Pulmonary artery endothelial cell (primary cell): ENCODE measurements at places on chromosomes 4 and X.

DNA sequence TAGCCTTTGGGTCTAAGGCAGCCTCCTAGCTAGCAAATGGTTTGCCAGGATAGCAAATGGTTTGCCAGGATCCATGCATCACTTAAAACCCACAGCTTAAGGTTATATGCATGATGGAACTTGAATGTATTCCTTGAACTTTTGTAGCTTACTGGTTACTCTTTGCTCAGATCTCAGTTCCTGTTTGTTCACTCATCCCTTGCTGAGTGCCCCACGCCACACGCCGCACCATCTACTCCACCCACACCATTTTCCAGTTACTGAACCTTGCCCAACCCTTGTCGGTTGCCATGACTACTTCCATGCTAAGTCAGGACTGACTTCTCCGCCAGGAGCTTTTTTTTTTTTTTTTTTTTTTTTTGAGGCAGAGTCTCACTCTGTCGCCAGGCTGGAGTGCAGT lies 29.5 kb upstream of the XIAP start:
- DNase-seq, result no peak

GRCh38 chr4:26032142-26032541 lies 118.1 kb downstream of the SMIM20 start:
- DNase-seq, result no peak

DNA sequence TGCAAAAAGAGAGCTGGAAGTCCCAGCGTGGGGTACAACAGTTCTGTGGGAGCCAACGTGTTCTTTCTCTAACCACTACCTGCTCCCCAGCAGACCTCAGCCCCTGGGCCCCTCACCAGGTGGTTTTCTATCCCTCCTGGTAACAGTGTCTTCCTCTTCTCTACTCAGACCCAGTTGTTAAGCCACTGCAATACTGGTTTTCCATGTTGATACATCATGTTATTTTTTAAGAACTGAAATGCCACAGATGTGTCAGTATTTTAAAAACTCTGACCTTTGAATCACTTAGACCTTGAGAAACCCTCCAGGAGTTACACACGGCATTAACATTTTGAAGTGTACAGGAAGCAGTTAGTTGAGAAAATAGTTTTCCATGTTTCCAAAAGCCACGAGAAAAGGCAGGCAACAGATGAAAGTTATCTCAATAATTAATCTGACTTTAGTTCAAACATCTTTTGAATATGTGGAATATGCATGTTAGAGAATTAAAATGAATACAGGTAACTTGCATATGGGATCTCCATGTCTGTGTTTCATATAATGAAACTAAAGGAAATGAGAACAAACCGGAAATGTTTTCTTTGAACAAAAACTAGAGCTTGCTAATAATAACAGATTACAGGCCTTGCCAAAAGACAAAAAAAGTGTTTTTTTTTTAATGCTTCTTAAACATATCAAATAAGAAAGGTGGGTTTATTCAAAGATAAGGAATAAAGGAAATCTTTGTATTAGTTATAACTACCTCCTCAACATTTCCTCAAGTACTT lies 108.8 kb downstream of the ZNF827 start:
- DNase-seq, result no peak

DNA sequence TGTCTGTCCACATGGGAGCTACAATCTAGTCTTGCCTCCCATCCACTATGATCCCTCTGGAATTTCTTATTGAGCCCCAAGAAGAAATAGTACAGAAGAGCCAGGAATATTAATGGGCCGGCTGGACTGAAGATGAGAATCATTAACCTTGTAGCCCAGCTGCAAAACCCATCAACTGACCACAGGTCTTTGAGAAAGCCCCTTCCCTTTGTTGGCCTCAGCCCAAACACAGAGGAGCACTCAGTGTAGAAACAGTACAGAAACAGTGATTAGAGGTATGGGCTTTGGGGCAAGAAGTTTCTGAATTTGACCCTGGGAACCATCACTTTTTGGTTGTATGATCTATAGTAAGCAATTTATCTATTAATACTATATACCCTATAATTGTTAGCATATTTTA lies 76.8 kb upstream of the RAB40AL start:
- no peak for DNase-seq

DNA sequence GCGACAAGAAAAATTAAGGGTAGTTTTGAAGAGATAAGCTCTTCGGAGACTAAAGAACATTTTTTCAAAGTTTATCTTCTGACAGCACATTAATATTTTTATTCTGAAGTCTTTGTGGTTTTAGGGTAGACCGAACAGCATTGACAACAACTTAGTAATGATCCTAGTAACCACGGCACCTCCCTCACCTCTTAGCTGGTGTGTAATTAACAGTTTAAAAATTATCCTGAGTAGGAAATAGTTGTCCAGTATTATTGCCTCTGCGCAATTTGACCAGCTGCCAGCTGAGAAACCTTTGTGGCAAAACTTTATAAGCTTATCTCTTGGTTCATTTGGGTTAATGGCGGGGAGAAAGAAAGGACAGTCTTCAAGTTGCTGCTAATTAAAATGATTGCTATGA lies 213.6 kb downstream of the CBLL2 start:
- no peak for DNase-seq

DNA sequence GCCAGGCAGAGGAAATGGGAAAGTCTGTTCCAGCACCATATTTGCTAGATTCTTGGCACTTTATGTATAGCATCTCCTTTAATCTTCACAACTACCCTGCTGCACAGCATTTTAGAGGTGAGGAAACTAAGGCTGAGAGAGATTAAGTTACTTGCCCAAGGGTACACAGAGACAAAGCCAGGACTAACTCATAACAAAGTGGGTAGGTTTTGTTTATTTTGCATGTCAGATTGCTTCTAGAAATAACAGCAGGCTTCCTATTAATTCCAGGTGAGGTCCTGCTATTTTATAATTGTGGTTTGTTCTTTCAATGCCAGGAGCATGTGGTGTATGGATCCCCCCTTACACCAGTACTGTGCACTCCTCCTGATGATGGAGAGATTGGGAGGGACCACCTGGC lies 15.0 kb downstream of the TCEANC start:
- no peak for DNase-seq

DNA sequence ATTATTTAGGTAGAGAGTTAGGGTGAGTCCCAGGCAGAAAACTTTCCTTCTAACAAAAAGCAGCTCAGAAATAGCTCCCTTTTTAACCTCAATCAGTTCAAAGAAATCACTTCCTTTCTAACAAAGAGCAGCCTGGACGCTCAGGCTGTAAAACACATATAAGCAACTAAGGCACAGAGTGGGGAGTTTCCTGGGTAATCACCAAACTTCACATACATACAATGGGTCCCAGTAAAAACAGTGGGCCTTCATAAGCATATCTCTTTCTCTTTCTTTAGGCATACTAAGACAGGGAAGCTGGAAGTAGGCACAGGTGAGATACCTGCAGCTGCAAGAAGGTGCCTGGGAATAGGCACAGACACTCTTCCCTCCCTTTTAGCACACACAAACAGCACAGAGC lies 4.9 kb upstream of the NAF1 start:
- no peak for DNase-seq

DNA sequence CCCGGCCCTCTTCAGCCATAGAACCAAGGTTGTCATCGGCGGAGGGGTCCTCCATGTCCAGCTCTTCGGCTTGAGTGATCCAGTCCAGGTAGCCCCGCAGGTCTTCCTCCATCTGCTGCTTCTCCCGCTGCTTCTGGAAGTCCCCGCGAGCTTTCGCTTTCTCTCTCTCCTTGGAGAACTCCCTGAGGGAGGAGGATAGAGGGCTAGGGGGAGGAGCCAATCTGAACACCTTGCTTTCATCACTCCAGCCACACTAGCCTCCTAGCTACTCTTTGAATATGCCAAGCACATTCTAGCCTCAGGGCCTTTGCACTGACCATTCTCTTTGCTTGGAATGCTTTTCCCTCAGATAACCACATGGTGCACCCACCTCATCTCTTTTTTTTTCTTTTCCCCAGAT lies 6.2 kb downstream of the CACNA1F start:
- no peak for DNase-seq

DNA sequence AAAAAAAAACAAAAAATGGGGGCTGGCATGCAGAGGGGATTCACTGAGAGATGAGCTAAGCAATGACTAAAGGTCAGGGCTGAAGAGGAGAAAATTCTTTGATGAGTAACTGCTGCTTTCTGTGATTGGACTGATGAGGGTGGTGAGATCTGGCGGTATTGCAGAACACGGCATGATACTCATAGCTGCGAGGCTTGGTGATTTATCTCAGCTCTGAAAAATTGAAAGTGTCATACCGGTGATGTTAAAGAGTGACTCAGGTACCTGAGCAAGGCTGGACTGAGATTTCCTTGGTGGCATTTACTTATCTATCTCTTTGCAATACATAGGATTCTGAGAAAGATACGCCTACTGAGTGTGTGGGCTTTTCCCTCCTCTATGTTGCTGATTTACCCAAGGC lies 204.1 kb upstream of the DDX53 start:
- no peak for DNase-seq

- DNase-seq, result no peak
Observed at GRCh38 chrX:119008110-119008744, 33.8 kb downstream of the LONRF3 start.

- no peak for DNase-seq
Observed at GRCh38 chr4:102761906-102762305, 1.1 kb upstream of the MANBA start.

- no peak for DNase-seq
Observed at GRCh38 chr4:86891762-86892635, at the start of gene C4orf36. C4orf36 (minus strand) TSS chr4:86892422; CDS start chr4:86891520, 902 bp downstream.

GRCh38 chrX:41095174-41095573 lies 9.9 kb downstream of the USP9X start:
- DNase-seq, result no peak

GRCh38 chr4:123767806-123768205 lies 371.2 kb downstream of the SPRY1 start:
- DNase-seq, result no peak

DNA sequence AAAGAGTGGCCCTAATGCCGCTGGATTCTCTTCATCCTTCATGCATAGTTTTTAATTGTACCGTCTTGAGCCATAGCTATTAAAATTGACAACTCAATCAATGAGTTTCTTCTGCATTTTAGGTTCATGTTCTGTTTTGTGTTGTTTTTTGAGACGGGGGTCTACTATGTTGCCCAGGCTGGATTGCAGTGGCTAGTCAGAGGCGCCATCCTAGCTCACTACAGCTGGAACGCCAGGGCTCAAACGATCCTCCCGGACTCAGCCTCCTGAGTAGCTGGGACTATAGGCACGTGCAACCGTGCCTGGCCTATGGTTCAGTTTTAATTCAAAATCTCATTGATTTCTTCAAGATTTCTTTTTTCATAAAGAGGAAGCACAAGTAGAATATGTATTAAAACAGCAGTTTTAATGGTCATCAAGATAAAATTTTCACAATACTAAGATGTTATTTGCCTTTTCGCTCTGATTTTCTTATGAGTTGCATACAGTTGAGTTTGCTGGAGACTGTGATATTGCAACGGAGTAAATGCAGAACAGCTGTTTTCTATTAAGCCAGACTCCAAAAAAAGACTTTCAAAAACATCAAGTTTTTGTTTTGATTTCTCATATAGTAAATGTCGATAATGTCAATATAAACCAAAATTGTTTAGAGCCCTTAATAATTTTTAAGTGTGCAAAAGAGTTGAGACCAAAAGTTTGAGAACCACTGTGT lies 1.1 kb upstream of the STX18 start:
- DNase-seq, result no peak

GRCh38 chrX:132590350-132591026 lies 101.7 kb upstream of the MBNL3 start:
- no peak for DNase-seq

DNA sequence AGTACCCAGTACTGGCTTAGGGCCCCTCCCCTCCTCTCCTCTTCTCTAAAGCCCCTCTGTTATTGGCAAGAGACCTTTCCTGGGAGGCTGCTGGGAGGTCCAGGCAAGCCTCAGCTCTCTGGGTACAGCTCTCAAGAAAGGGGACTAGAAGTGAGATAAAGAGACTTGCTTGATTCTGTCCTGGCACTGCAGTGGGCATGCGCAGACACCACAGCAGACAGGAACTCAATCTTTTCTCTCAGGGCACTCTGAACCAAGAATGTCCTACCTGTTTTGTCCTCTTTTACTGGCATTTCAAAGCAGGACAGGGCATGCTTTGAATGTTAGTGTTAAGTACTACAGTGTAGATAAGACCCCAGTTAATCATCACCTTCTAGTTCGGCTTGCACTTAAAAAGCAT lies 74.9 kb downstream of the NYX start:
- no peak for DNase-seq

DNA sequence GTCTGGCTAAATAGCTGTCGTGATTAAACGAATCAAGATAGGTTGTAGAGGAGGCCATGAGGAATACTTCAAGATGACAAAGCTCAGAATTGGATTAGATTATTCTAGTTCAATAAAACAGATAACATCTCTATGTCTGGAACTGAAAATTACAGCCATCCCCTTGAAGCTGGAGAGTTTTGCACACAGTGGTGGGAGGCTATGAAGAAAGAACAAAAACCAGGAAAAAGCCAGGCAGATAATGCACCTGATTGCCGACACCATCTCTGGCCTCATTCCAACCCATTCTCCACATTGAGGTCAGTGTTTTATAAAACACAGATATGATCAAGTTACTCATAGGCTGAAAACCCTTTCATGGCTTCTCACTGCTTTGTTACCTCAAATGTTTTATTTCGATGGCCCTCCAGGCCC lies 188.3 kb downstream of the RASL11B start:
- no peak for DNase-seq

DNA sequence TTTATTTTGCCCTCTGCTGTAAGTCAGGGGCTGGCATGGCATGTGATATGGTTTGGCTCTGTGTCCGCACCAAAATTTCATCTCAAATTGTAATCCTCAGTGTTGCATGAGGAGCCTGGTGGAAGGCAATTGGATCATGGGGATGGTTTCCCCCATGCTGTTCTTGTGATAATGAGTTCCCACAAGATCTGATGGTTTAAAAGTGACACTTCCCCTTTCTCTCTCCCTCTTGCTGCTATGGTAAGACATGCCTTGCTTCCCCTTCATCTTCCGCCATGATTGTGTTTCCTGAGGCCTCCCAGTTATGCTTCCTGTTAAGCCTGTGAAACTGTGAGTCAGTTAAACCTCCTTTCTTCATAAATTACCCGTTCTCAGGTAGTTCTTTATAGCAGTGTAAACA lies 72.0 kb upstream of the MSX1 start:
- no peak for DNase-seq

GRCh38 chrX:150050387-150050786 lies 112.1 kb upstream of the EOLA2 start:
- DNase-seq, result no peak

GRCh38 chr4:130722361-130722760 lies 1626.4 kb downstream of the C4orf33 start:
- no peak for DNase-seq

- no peak for DNase-seq
Observed at GRCh38 chr4:138507522-138507921, 265.4 kb upstream of the SLC7A11 start.
